ENCODE measurements at places on chromosomes 13 and 19.

DNA sequence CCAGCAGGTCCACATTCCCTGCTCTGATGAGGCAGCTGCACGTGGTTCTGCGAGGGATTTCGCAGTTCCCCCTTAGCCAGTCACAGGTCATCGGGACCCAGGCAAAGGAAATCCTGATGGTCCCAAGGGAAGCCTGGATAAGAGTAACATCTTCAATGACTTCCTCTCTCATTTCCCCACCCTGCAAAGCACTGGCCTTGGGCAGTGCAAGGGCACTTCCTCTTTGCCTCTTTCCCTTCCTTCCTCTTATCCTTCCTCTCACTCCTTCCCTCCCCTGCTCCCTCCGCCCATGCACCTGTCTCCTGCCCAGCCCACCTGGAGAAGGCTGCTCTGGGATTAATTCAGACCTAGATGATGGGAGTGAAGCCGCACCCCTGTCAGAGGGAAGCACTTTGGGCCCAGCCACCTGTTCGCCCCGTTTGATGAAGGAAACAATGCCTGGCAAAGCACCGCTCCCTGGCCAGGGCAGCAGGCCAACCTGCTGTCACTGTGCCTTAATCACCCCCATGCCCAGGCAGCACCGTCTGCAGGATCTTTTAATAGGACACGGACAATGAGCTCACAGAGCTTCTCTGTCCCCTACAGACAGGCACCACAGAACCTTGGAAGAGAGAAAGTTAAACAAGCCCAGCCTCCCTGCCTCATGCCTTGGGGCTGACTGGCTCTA lies 113.5 kb upstream of the PABPC3 start:
- no peak for DNase-seq

GRCh38 chr19:5600797-5601196 lies 21.8 kb downstream of the SAFB2 start:
- no peak for DNase-seq

GRCh38 chr19:40381321-40381720 lies 8.7 kb downstream of the HIPK4 start:
- DNase-seq, result no peak

DNA sequence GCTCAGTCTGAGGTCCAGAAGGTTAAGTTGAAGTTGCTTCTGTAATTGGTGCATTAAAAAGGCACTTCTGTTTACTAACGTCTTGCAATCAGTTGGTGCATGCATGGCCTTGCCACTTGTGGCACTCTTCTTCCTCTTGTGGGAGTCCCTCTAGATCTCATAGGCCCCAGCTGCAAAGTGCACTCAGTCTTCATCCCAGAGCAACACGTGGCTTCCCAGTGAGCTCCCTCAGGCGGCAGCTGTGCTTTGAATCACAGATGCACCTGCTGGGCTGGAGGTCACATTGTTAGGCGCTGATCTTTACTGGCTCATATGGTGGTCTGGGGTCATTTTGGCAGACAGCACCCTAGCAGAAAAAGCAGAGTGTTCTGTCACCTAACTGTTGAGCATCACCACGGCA lies 215.7 kb downstream of the ZNF536 start:
- DNase-seq, result no peak

- DNase-seq, result no peak
These were observed 10.3 kb downstream of the ACTN4 start for GRCh38 chr19:38657633-38658222.

DNA sequence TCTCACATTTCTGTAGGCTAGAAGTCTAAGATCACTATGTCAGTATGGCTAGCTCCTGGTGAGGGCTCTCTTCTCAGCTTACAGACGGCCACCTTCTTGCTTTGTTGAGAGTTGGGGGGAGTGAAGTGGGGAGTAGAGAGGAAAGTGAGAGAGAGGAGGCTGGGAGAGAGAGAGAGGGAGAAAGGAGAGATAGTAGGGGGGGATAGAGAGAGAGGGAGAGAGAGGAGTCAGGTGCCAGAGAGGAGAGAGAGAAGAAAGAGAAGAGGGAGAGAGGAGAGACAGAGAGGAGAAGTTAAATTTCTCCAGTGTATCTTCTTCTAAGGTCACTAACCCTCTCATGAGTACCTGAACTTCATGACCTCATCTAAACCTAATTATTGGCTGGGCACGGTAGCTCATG lies 28.7 kb downstream of the ZSWIM4 start:
- no peak for DNase-seq

GRCh38 chr13:51643105-51643881 lies 59.0 kb downstream of the WDFY2 start:
- no peak for DNase-seq

DNA sequence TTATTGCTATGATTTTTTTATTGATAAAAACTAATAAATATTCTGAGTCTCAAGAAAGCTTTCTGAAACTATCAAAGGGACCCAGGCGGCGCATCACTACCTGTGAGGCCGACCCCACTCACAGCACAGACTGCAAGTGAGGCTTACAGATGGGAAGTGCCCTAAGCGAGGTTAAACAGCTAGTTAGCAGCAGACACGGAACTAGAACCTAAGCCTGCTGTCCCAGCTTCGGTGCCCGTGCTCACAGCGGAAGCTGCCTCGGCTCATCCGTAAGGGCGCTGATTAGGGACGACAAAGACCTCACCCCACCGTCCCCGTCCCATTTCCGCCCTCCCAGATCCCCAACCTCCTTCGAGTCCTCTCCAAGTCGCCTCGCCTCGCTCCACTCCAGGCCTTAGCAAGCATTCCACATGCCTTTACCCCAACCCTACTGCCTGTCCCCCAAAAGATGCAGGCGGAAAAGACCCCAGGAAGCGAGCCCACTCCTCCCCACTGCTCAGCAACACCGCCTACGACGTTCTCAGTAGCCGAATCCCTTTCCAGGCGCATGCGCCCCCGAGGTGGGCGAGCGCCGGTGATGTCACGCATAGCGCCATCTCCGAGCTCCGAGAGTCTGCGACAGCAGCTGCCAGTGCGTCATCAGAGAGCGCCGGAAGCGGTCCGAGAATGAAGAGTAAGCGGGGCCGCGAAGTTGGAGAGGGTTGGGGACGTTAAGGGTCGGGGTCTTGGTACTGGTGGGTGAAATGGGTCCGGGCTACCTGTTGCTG lies at the start of gene POP4:
POP4 (plus strand) TSS at position 631 of the 767 bp plus-strand sequence; CDS start at position 667, 36 bp downstream.
- peak; percentile 92 for DNase-seq

GRCh38 chr13:28429685-28430290 lies 65.1 kb downstream of the FLT1 start:
- DNase-seq, result no peak

DNA sequence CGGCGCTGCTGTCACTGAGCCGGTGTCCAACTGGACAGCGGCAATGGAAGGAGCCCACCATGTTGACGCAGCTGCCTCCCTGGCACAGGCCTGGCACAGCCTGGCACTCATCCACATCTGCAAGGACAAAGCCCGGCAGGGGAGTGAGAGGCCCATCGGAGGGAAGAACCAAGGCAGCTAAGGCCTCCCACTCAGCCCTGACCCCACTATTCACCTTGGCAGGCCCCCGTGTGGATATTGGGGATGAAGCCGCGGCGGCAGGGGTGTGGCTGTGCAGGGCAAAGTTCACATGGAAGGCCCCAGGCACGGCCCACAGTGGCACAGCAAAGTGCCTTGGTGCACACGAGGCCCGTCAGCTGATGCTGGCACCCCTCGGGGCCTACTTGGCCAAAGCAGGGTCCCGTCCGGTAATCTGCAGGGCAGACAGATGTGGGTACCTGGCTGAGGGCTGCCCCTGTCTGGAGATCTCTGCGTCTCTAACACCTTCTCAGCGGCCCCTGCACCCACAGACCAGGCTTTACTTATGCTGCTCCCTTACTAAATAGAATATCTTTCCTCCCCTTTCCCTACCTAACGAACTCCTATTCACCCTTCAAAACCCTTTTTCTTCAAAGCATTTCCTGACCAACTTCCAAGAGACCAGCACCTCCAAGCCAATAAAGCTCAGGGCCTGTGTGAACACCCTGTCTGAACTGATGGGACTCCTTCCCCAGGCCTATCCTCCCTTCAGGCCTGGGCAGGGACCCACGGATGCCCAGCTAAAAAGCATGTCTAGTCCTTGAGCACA lies 7.5 kb downstream of the FBN3 start:
- no peak for DNase-seq

DNA sequence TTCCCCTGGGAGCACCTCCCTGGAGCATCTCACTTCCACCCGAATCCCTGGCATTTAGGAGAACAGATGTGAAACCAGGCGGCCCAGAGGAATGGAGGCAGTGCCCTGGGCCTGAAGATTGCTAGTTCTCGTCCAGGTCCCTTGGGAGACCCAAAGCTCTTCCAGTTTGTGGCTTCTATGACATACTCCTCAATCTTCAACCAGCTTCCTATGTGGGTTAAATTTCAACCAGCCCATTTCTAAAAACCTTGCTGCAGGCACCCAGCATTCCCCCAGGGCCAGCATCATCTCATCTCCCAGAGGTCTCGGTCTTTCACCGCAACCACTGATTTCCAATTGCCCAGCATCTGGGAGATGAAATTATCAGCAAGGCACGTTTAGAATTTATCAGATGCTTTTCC lies 46.0 kb upstream of the STK24 start:
- no peak for DNase-seq
